Kidney glomerular epithelial cell (primary cell): ENCODE measurements at places on chromosomes 12 and 14.
A peak's percentile ranks its signal among the peaks of the same experiment; 100 is the strongest.

- DNase-seq = no peak
Observed at GRCh38 chr14:45083617-45083975, 320 bp upstream of the PRPF39 start.

DNA sequence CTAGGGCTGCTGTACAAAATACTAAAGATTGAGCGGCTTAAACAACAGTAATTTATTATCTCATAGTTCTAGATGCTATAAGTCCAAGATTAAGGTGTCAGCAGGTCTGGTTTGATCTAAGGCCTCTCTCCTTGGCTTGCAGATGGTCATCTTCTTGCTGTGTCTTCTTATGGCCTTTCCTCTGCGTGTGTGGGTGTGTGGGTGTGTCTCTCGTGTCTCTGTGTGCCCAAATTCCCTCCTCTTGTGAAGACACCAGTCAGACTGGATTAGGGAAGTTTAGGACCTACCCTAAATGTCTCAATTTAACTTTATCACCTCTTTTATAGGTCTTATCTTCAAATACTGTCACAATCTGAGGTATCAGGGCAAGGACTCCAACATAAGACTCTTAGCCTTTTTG lies 28.3 kb downstream of the DDHD1 start:
- no peak for DNase-seq

DNA sequence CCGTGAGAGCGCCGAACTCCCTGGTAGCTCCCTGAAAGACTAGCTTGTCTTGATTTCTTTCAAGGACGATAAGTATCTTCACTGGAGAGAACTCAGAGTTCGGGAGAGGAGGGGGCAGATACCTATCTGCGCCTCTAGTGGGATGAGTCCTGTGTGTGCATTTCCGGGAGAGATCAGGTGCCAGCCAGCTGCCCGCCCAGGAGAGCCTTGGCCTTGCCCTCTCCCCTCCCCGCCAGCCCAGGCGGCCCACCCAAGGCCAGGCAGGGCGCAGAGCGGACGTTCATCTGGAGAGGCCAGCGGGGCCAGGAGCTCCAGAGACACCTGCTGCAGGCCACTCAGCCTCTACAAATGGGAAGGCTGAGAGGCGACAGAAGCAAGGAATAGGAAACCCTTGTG lies 1.0 kb downstream of the CD9 start:
- peak; percentile 60 for DNase-seq

- DNase-seq = no peak
Observed at GRCh38 chr12:119082016-119082415, 96.7 kb upstream of the HSPB8 start.

DNA sequence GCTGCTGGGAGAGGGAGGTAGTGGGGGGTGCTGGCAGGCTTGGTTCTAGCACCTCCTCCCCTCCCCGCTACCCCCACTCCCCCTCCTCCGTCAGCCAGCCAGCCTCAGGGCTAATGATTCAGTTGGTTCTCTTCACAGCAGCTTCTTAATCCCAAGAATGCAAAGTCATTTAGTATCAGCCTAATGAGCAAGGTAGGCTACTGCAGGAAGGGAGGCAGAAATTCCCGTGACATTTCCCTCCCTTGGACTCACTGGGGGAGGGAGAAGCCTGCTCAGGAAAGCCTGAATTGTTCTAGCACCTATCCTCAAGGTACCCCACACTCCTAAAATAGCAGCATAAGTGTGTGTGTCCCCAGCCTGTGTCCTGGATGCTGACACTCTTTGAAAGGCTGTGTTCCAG lies 29.8 kb downstream of the ITPK1 start:
- peak; percentile 66 for DNase-seq

GRCh38 chr12:645563-646071 lies 17.6 kb downstream of the NINJ2 start:
- peak; percentile 37 for DNase-seq

DNA sequence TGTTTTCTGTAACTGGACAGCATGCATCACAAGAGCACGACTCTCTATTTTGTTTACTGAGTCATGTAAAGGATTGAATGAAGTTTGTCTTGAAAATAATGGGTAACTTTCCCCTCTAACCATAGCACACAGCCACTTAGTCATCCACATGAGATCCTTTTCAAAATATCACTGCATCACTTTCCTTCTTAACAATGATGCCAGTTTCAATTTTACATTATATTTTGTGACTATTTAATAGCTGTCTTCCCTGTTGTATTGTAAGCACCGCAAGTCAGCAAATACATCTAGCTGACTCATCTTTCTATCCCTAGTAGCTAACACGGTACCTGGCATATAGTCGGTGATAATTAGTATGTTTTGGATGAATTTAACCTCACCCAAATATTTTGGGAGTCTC lies 83.3 kb upstream of the PPM1H start:
- DNase-seq = no peak

- no peak for DNase-seq
Observed at GRCh38 chr12:42325326-42325652, 605 bp downstream of the ZCRB1 start.

GRCh38 chr14:24944800-24945199 lies 105.1 kb downstream of the STXBP6 start:
- peak; percentile 3 for DNase-seq

GRCh38 chr12:57614178-57614947 lies 3.1 kb downstream of the ARHGEF25 start:
- no peak for DNase-seq

DNA sequence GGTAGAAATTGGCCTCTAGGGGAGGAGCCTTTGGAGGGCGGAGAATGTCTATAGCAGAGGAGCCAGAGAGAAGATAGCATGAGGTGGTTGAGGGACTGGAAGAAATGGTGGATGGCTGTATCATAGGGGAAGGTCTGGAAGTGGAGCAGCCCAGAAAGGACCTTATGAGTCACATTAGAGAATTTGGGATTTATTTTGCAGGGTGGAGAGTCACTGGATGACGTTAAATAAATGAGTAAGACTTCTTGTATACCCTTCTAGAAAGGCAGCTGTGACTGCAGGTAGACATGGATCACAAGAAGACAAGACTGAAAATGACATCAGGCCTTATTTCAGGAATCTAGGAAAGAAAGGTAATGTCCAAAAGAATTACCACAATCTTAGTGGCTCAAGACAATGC lies 208.2 kb upstream of the TMTC1 start:
- no peak for DNase-seq

DNA sequence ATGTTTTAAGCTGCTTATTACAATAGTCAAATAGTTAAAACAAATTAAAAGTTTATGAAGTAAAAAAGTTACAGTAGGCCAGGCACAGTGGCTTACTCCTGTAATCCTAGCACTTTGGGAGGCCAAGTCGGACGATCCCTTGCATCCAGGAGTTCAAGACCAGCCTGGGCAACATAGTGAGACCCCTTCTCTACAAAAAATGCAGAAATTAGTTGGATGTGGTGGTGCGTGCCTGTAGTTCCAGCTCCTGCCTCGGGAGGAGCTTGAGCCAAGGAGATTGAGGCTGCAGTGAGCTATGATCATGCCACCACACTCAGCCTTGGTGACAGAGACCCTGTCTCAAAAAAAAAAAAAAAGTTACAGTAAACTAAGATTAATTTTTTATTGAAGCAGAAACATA lies 142.6 kb downstream of the MIPOL1 start:
- DNase-seq = no peak

GRCh38 chr14:22976620-22977433 lies 5.5 kb downstream of the AJUBA start:
- peak; percentile 79 for DNase-seq

- no peak for DNase-seq
Observed at GRCh38 chr14:61215222-61216020, 65.7 kb downstream of the TMEM30B start.

DNA sequence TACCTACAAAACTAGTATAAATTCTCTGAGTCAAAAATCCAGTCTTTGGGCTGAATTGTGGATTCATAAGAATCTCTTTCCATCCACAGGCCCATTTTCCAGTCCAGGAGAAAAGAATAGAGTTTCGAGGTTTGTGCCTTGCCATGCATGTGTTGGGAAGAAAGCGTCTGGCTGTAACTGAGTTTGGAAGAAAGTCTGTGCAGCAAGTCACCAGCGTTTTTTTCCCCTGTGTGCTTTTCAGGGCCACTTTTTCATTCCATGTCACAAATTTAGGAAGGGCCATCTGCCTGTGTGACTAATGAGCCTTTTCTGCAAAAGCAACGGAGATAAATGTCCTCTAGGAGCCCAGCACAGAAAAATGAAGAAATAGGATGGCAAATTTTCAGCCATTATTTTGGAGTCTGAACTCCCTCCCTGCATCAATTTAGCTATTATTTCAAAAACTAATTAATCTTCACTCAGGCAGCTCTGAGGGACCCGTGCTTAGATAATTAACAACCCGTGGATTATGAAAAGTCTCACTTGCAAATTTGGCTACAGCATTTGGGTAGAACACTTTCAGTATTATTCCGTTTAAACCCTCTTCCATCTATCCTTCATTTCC lies 261.5 kb downstream of the SUDS3 start:
- no peak for DNase-seq

DNA sequence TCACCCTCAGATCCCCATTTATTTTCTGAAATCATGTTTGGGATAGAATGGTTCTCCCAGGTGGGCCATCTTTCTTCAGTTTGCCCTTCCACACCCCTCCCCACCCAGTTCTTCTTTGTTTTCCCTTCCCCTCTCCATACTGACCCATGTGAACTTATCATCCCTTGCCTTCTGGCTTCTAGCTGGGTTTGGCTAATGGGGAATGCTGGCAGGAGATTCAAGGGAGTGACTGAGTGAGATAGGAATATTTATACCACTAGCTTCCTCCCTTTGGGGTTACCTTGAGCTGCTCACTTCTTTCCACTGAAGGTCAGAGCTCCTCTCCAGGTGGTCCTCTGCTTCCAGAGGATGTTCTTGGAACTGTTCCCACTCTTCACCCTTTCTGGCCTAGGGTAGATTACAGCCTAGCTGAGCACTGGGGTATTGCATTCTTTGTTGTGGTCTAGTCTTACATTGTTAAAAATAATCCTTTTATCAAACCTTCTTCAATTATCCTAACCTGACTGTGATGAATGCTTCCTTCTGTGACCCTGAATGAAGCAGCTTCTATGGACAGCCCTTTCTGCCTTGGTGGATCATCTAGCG lies 88.3 kb upstream of the ATP2B1 start:
- no peak for DNase-seq

GRCh38 chr14:22071006-22071405 lies 397.4 kb upstream of the OR4E1 start:
- no peak for DNase-seq

DNA sequence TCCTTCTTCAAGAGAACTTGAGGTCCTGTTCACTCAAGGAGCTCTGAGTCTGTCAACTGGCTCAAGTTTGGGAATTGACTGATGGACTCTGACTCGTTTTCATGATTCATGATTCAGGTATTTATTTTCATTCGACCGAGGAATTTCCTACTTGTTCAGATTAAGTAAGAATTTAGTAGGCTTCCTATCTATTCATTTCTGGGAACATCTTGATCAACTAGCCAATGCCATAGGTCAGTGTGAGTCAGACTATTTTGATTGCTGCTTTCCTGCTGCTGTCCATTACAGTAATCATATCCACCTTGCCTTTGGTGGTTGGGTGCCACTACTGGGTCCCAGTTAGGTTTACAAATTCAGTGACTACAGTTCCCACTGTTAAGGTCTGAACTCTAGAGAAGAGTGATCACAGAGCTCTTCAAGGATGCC lies 6.1 kb downstream of the FAM186A start:
- peak; percentile 97 for DNase-seq
